ENCODE measurements at places on chromosomes 7 and 10.

DNA sequence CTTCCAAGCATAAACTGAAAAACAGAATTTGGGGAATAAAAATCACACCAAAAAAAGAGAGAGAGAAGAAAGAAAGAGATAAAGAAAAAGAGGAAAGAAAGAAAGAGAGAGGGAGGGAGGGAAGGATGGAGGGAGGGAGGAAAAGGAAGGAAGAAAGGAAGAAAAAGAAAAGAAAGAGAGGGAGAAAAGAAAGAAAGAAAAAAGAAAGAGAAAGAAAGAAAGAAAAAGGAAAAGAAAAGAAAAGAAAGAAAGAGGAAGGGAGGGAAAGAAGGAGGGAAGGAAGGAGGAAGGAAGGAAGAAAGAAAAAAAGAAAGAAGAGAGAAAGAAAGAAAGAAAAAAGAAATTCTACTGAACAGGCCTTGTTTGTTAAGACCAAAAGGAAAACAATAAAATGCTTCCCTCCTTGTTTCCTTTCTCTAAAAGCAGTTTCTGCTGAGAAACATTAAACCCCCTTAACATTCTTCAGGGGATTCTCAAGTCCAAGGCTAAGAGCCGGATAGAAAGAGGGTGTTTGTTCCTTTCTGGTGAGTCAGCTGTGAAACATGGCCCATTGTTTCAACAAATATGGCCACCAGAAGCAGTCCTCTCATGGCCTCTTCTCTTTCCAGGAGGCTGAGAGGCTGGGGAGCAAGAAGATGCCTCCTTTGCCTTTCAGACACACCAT is 46.9 kb upstream of the GPAM start:
- no peak for DNase-seq

DNA sequence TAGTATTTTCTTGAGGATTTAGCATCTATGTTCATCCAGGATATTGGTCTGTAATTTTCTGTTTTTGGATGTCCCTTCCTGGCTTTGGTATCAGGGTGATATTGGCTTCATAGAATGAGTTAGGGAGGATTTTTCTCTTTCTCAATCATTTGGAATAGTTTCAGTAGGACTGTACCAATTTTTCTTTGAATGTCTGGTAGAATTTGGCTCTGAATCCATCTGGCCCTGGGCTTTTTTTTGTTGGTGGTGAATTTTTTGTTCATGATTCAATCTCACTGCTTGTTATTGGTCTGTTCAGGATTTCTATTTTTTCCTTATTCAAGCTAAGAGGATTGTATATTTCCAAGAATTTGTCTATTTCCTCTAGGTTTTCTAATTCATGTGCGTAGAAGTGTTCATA is 192.7 kb downstream of the KIF20B start:
- DNase-seq, result no peak

DNA sequence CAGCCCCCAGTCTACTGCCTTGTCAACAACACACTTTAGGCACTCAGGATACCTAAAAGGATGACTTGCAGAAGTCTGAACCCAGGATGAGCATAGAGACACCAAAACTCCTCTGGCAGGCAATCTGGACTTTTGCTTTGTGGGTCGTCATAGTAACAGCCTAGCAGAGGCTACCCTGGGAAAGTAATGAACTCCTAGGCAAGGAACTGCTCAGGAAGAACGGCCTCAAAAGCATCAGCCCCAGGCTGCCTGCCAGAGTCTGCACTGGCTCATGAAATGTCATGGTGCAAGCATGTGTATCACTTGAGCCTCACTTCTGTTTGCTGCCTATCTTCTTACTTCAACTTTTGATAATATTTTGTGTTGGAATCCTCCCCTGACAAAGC is 715.1 kb downstream of the GRID1 start:
- no peak for DNase-seq

- no peak for DNase-seq
Observed at GRCh38 chr7:30240106-30240800, 44.1 kb upstream of the ZNRF2 start.

DNA sequence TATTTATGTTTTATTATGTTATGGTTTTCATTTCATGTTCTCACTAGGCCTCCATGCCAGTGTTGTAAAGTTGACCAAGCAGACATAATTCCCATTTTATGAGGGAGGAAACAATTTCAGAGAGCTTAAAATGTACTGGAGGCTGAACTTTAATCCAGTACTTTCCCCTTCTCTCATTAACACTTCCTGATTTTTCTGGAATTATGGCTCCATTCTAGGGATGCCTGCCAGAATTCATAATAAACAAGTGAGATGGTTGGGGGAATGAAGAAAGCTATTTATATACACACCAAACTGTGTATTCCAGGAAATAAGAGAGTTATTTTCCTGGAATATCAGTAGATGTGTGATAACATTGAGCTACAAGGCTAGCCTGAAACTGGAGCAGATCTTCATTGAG is 6.9 kb downstream of the TMEM236 start:
- no peak for DNase-seq

All from coronary artery (tissue), 2 donors.